Fibroblast of villous mesenchyme (primary cell): ENCODE measurements at places on chromosomes 1 and 21. TPM values are rescaled to one million over a fixed set of nuclear protein-coding genes. Genes with fewer than 3 reads are reported as not detected.

GRCh38 chr21:42721341-42721824 is 68.0 kb downstream of the PDE9A start:
- DNase-seq, result peak; percentile 68

- no peak for DNase-seq
Observed at GRCh38 chr1:183287191-183287675, 101.2 kb downstream of the LAMC2 start.

GRCh38 chr1:167720965-167721616 is 691 bp upstream of the MPZL1 start:
- DNase-seq, result peak; percentile 70

DNA sequence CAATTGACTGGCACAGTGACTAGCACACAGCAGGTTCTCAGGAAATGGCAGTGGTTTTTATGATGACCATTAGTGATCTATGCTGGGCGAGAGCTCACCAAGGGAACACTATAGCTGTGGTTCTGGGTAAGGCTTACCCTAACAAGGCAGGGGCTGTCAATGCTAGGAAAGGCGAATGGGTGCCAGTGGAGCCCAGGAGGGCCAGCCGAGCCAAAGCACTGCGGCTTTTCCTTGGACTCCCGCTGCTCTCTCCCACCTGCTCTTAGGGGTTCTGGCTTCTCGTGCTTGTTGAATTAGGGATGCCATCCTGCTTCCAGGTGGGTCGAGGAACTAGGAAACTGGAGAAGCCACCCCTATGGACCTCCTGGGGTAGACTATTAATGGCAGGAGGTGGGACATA is 10.0 kb upstream of the A3GALT2 start:
- no peak for DNase-seq

- DNase-seq, result peak; percentile 45
Observed at GRCh38 chr1:46675549-46676314, 4.1 kb downstream of the TEX38 start.

- no peak for DNase-seq
Observed at GRCh38 chr1:94072840-94073522, 48.0 kb downstream of the ABCA4 start.

DNA sequence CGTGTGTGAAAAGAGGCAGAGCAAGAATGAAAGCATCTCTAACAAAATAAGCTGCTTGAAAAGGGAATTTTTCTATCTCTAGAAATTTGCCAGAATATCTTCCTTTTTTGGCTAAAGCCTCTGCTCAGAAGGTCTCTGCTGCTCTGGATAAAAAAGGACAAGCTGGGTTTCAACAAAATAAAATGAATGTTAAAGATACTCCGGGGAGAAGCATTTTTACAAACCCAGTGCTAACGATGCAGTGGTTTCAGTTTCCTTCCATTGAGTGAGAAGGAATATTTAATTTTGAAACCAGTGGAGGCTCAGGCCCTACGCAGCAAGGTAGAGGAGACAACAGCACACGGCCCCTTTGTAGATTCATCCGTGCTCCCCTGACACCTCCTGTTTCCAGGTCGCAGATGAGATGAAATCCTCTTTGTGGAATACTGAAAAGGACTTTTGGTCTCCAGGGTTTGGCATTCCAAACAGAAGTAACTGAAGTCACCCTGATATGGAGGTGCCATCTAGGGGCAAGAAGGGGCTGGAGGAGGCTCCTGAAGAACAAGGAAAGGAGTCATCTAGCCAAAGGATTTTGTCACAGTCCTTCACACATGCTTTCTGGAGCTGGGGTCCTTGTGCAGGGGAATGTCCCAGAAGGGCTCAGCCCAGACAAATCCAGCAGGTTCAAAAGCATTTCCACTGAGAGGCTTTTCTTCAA is 65.7 kb upstream of the SYT6 start:
- DNase-seq, result peak; percentile 26

GRCh38 chr21:35508139-35508888 is 459.2 kb upstream of the RUNX1 start:
- peak; percentile 94 for DNase-seq

GRCh38 chr1:145692785-145693443 is 14.3 kb downstream of the PDZK1 start:
- no peak for DNase-seq

GRCh38 chr1:30929135-30929889 is 20.8 kb upstream of the SDC3 start:
- DNase-seq, result peak; percentile 39

LRRC38 gene
- total RNA-seq, result not detected in 2 replicates

CFAP74 gene
- total RNA-seq, result not detected in 2 replicates

IGSF21 gene
- total RNA-seq, result not detected in 2 replicates

BCAR3 gene
- total RNA-seq, result 32.0 and 36.4 TPM in 2 replicates

COL18A1 gene
- 33.7 and 45.1 TPM in 2 replicates for total RNA-seq

KCNJ15 gene
- total RNA-seq, result under 0.01 TPM in 2 replicates

LCE2C gene
- total RNA-seq, result not detected in 2 replicates

KMO gene
- under 0.01 TPM in 1 of 2 replicates, not detected in the other for total RNA-seq

PLD5 gene
- not detected in 2 replicates for total RNA-seq
